ENCODE measurements at places on chromosomes 7 and 10. TPM values are rescaled to one million over a fixed set of nuclear protein-coding genes. Genes with fewer than 3 reads are reported as not detected.

OR2A42 gene
- total RNA-seq = 0.18 TPM

IFIT1 gene
- 20.4 TPM for total RNA-seq

CPA2 gene
- total RNA-seq = 3.6 TPM

ABCB4 gene
- total RNA-seq = 2.1 TPM

VAX1 gene
- not detected for total RNA-seq

GRCh38 chr7:25829663-25830062 is 322.3 kb upstream of the NFE2L3 start:
- DNase-seq = no peak

- DNase-seq = peak; percentile 38
Measured at GRCh38 chr10:75234683-75235374, 928 bp downstream of the COMTD1 start.

DNA sequence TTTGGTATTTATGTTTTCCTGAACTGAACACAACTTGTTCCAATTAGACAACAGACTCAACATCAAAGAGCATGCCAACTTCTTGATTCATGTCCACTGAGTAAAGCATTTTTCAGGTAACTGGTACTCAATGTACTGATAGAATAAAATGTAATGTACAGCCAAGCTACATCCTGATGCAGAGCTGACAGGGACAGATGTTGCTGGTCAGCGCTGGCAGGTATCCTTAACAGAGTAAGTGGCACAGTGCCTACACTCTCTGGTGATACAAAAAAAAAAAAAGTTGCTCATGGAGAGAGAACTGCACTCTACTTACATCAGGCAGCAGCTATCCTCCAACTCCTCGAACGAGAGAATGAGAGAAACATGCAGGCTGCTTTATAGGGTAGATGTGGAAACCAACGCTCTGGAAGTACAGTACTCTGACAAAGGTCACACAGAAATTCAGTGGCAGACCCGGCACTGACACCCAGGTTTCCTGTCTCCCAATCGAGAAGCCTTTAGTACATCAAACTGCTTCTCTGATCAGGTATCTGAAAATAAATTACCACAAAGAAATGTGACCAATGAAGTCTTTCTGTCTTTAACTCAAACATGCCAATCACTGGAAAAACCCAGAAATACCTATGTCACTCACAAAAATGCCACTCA is 4.6 kb downstream of the ITGB1 start:
- no peak for DNase-seq

DNA sequence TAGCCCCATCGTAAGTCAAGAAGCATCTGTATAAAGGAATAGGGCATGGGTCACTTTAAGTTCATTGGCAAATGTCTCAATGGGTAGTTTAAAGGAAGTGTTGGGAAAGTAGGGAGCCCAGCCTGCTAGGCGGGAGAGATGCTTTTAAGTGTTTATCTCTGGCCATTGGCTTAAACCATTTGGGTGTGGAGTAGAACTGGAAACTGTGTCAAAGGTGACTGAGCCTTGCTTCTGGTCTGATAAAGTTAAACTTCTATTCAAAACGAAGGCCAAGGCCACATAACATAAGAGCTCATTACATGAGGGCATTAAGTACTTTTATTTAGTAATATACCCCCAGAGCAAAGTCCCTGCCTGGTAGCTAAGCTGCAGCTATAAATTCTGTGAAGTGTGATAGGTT is 148.7 kb downstream of the SPAG6 start:
- no peak for DNase-seq

DNA sequence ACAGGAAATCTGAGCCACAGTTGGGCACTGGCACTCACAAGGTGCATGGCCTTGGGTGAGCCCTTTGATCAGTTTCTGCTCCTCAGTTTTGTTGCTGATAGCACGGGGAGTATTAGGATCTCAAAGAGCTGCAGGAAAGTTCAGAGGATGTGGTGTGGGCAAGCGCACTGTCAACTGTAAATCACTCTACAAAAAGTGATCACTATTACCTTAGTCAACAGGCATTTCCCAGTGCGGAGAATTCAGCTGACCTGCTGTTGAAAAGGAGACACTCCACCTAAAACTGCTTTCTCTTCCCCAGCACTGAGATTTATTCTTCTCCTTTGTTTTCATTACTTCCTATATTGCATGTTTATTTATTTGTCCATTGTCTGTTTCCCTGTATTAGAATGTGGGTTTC is 331.0 kb downstream of the PRPF18 start:
- DNase-seq = no peak

DNA sequence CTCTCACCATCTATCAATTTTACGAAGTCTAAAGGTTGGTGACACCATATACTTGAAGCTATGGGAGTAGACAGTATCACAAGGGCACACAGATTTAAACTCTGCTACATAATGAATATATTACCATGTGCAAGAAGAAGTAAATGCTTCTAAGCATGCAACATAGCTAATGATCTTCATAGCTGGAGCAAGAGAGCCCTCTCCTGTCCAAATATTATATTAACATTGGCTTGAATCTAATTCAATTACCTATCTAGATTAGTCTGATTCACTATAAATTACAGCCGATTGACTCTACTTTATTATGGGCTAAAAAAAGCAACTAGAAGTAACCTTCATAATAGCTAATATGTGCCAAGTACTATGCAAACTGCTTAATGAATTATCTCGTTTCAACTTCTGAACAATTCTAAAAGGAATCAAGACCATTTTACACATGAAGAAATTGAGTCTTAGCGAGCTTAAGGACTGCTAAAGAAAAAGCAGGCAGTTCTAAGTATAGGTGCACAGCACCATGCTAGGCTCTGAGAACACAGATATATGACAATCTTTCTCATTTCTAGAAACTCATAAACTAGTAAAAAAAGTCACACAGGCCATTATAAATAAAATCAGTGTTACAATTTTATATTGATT is 21.9 kb downstream of the FRA10AC1 start:
- no peak for DNase-seq

DNA sequence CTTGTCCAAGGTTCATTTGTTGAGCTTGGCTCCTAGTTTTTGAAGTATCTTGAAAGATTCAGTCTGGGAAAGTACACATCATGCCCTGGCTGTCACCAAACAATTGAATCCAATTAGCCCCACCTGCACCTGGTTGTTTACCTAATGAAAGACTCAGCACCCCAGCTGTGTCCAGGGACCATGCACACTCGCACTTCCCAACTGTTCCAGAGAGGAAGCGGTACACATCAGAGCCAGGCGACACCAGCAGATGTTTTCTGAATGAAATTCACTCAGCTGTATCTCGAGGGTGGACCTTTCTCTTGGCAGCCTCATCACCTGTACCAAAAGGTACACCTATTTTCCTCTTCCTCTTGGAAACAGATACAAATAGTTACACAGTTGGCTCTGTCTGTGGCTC is 216.4 kb upstream of the LRGUK start:
- no peak for DNase-seq

DNA sequence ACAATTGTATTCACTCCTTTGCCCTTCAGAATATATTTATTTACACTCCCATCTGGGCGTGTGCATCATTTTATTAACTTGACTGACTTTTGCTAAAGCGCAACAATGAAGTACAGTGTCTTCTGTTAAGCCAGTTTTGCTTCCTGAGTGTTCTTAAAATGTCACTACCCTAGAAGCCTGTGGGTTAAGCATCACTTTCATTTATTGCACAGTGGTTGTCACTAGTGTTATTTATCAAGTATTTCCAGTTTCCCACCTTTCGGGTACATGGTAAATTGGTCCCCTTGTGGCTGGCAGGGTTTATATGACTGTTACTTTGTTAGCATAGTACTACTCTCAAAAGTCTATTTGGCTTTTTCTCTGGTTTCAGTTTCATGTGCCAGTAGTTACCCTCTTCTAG is 3.3 kb downstream of the HILPDA start:
- DNase-seq = no peak

DNA sequence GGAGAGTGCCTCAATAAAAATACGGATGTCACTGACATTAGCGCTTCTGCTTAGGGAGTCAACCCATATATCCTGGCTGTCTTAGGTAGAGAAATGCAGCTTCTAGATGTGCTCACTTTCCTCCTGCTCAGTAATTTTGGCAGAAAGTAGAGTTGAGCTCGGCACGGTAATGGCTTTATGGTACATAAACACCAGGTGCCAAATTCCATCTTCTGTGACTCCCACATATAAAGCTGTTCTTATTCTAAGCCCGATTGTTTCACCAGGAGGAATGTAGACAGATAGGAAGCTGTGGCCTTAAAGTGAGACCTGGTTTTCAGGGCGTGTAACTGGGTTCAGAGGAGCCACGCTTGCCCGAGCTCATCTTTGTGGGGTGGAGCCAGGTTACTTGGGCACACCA is 143.7 kb downstream of the CREB5 start:
- no peak for DNase-seq

- DNase-seq = no peak
Measured at GRCh38 chr7:48943279-48943990, 19.1 kb downstream of the CDC14C start.

DNA sequence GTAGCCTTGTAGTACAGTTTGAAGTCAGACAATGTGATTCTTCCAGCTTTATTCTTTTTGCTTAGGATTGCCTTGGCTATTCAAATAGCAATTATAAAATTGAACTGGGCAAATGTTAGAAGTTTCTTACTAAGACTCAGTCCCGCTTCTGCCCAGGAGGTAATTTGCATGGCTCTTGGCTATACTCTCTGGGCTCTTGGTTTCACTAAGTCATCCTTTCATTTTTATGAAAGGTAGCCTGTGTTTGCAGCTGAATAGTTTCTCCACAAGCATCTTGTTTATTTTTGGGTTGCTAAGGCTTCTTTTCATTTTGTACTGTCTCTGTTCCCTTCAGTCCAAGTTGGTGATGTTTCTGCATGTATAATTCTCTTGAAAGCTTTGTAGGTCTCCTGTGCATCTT is 340.6 kb downstream of the SH2D4B start:
- DNase-seq = no peak

DNA sequence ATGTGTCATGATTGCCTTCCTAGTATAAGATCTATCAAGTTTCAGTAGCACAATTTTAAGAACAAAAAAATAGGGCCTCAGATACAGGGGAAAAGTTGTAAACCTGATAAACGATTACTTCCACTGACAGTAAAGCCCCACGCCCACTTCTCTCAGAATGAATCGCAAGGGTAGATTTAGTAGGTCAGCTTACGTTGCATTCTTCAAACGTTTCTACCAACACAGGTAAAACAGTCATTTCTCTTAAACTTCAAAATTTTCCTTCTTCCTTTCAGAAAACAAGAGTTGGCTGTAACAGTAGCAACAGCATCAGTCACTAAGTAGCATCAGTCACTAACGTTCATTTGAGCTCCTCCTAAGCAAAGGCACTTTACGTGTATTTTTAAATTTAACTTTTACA is 221.5 kb downstream of the ADAM12 start:
- no peak for DNase-seq

- DNase-seq = no peak
Measured at GRCh38 chr10:99964791-99965190, 45.0 kb downstream of the DNMBP start.

DNA sequence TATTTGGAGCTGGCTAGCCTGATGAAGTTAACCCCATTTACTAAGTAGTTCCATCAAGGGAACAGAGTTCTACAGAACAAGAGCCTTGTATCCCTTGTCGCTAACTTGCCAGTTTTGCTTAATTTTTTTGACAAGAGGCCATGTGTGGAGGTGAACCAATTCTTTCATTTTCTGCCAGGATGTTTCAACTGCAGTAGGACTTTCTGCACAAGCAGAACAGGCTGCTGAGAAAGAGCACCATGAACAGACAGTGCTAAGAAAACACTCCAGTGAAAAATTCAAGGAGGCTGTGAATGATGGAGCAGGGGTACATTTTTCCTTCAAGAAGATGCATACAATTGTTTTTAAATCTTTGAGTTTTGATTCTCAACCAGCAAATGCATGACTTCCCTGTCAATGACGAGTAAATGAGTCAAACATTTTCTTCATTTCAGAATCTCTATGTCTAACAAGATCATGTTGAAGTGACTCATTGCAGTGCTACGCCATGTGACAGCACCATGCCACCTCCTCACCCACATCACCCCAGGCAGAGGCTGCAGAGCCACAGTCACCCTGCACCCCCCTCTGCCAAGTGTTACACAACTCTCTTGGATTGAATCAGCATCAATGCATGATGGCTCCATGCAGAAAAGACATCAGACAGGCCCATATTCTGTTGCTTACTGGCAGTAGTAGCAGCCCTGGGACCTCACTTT is 193.1 kb downstream of the COBL start:
- DNase-seq = no peak

- no peak for DNase-seq
Measured at GRCh38 chr7:131895541-131896164, 339.2 kb upstream of the PODXL start.

- DNase-seq = no peak
Measured at GRCh38 chr10:54904833-54905232, 103.8 kb upstream of the PCDH15 start.

GRCh38 chr7:141875453-141875852 is 34.2 kb upstream of the PRSS37 start:
- no peak for DNase-seq

- DNase-seq = no peak
Measured at GRCh38 chr10:11605807-11606408, 5.5 kb downstream of the USP6NL start.

DNA sequence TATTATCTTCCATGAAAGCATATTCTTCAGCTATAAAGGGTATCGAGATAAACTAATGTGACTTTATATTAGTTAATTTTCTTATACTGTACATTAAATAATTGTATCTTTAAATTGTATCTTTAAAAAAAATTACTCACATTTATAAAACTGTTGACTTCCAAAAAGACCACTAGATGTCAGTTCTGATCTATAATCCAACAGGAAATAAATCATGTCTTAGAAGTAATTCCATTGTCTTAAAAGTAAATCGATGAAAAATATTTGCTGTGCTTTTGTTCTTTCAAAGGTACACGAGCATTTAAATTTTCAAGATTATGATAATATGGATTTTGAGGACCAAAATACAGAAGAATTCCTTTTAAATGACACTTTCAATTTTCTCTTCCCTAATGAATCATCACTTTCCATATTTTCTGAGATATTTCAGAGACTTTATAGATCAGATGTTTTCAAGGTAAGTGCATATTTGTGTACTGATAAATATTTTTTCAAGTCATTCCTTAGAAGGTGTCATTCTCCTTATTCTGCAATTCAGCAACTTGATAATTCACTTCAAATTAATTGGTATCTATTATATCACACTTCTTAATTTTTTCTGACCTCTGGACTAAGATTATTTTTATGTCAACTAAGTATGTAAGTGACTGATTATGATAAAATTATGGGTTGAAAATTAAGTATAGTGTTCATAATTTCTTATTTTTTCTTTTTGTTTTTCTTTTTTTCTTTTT is 138.5 kb downstream of the CPED1 start:
- no peak for DNase-seq

DNA sequence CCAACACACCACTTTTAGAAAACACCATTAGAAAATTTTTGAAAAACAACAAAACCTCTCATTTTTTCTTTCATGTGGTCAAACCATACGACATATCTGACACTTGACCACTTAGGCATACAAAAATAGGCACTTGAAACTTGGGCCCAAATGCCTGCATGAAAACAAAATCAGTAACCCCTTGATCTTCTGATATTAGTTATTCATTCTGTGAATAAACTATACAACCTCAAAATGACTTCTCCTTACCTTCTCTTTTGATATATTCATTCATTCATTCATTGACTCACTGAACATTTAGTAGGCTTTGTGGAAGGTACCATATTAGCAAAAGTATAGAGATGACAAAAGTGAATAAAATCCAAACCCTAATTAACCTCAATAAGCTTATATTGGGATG is 26.4 kb downstream of the ITGB1 start:
- DNase-seq = no peak

Measured in ovary (tissue), 10 donors.